ENCODE measurements at places on chromosomes 2 and 18.

DNA sequence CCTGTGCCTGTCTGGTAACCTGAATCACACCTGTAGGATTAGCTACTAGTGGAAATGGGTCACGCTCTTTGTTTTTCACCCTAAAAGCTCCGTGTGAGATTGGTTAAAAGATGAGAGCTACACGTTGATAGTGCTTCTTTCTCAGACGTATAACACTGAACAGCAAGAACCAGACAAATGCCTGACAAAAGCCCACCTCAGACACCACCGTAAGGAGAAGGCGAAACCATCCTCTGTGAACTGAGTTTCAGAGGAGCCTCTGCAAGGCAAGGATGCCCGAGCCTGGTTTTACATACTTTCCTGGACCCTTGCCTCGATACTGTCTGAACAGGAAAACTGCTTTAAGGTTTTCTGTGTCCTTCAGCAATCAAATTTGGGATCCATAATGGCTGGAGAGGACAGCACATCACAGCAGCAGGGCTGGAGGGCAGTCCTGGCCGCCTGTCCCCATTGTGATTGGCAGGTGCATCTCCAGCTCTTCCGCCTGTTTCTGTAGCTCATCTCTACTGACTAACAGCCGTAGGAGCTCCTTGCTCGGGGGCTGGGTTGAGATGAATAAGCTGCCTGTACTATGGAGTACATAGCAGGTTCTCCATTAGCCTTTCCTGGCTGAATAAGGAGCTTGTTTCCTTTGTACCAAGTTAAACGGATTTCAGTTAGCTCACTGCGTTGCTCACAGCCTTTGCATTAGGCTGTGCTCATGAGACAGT lies 155.5 kb downstream of the MYT1L start:
- no peak for DNase-seq

DNA sequence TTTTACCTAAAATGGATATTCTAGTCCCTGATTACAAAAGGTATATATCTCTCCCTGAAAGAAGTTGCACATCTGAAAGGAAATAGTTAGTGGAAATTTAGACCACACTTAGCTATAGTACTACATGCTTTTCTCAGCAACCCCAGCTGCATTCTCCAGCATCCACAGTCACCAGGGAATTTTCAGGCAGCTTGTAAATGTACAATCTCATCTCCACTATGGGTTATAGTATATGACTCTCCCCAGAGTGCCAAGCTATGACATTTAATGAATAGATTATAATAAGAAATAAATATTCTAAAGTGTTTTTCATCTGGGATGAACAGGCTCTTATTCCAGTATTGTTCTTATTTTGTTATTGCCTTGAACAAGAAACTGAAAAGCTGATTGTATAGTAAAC lies 197.6 kb upstream of the HNRNPA3 start:
- DNase-seq = no peak

DNA sequence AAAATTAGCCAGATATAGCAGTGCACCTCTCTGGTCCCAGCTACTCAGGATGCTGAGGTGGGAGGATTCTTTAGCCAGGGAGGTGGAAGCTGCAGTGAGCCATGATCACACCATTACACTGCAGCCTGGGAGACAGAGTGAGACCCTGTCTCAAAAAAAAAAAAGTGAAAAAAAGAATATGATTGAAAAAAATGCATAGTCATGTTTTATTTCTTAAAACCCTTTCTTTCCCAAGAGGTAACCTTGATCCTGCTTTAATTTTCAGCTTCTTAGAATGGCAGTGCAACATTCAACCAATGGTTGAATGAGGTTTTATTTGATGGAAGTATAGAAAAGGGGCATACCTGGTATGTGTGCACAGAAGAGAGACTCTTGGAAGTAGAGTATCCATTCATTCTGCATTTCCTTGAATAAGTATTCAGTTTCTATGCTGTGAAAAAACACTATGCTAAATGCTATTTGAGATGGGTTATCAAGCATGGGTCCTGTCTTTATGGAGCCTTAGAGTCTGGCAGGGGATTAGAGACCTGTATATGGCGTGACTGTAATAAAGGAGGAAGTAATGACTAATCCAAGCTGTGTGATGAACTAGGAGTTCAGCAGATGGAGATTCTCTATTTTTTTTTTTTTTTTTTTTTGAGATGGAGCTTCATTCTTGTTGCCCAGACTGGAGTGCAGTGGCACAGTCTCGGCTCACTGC lies 146.3 kb downstream of the WDSUB1 start:
- no peak for DNase-seq

GRCh38 chr18:49023938-49024803 lies 73.4 kb upstream of the SMAD7 start:
- DNase-seq = no peak

DNA sequence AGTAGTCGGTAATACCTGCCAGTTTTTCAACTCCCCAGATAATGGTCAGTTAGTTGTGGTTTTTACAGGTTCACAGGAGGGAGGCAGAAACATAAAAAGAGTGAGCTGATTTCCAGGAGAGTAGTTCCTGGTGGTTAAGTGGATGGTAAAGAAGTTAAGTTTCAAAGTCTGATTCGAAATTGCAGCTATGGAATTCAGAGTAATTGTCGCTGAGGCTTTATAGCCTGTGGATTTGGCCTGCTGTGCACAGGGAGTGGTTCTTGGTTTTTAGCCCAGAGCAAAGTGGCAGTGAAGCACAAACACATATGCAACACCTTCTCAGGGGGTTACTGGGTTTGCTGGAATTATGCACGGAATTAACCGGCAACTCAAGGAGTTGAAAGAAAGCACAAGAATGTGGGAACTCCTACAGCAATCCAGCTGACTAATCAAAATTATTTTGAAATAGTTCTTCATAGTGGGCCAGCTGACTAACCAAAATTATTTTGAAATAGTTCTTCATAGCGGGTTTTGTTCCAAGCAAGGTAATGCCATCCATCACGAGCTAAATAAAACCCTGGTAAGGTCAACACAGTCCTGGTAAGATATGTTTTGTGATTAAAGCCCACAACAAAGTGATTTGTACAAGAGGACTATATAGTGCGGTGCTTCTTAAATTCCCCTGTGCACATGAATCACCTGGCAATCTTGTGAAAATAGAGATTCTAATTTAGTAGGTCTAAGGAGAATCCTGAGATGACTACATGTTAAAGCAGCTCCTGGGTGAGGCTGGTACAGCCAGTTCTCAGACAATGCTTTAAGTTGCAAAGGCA lies 94.4 kb downstream of the SGPP2 start:
- DNase-seq = no peak

GRCh38 chr2:74588664-74589063 lies 34.1 kb downstream of the DOK1 start:
- no peak for DNase-seq

DNA sequence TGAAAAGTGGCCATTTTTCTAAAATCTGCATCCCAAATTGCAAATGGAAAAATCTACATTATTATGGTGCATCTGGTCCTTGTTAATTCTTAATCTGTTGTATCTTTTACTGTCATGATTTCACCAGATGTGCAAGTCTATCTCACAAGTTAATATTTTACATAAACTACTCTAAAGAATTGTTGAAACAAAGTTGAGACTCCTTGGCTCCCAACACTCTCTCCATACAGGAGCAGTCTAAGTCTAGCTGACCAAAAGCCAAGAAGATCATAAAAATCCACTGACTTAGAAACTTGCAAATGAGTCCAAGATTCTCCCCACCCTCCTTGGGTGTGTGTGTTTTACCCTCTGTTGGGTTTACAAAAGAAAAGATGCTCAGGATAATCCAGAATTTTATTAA lies 85.1 kb downstream of the NCKAP5 start:
- no peak for DNase-seq

DNA sequence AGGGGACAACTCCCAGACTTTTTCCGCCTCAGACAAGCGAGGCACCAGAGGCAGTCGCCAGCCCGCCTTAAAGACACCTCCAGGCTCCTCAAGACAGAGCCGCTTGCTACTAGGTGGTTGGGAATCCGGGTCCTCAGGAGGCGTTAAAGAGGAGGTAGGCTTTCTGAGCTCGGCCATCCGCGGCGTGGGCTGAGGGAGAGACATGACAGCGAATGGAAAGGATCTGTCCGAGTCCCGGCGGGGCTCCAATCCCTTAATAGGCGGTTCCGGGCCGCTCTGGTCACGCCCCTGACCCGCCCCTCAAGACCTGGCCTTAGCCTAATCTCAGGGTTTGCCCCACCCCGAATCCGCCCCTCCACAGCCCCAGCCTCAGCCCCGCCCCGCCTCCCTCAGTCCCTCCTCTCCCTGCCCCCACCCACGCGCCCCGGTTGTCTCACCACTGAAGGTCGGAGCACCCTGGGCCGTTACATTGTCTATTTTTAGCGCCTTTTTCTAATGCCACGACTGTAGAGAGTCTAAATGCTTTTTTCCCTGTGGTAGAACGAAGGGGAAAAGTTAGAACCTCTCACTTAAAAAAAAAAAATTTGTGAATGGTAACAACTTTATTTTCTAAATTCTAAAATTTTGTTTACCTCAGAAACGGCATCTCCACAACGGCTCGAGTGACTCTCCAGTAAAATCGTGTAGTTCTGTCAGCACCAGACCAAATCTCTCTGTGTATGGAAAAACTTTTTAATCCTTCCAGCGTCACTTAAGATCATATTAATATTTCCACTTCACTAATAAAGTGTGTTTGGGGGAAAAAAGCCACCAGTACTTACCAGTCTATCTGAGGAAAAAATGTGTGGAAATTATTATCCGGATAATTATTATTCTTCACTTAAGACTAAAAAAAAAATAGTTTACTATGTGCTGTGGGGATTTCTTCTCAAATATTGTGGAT lies at the start of gene RAD51AP2:
TSS of gene RAD51AP2 (minus strand) at position 229 of the 943 bp plus-strand sequence. CDS start at position 204, 25 bp downstream.
- peak; percentile 20 for DNase-seq

DNA sequence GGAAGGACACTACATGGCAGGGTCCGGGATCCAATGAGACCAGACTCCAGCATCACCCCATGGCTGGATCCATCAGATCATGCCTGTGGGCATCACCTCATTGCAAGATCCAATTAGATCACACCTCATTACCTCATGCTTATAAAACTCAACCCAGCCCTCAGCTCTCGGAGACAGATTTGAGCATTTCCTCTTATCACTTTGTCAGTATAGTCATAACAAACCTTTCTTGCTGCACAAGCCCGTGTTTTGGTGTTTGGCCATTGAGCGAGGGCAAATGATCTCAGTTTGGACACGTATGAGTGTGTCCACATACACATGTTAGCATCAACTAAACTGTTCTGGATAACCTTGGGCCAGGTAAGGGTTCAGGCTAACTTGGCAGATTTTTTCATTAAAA lies 58.8 kb downstream of the CCDC195 start:
- no peak for DNase-seq

- DNase-seq = no peak
These were observed 25.5 kb downstream of the B4GALT6 start for GRCh38 chr18:31658670-31659575.

- no peak for DNase-seq
These were observed 10.2 kb upstream of the TTC32 start for GRCh38 chr2:19911808-19912509.

DNA sequence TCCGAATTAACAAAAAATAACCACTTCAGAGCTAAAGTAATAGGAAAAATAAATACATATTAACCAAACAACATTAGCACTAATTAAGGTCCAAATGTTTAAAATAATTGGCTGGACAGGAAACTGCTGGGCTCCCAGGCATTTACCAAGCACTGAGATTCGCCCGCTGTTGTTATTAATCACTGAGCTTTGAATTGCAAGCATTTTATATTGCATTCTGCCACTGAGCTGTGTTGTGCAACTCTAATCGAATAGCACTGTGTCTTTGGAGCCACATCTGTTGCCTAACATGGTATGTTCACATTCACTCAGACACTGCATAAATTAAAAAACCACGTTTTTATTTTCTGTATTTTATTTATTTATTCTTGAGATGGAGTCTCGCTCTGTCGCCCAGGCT lies 88.9 kb downstream of the SOWAHC start:
- no peak for DNase-seq

DNA sequence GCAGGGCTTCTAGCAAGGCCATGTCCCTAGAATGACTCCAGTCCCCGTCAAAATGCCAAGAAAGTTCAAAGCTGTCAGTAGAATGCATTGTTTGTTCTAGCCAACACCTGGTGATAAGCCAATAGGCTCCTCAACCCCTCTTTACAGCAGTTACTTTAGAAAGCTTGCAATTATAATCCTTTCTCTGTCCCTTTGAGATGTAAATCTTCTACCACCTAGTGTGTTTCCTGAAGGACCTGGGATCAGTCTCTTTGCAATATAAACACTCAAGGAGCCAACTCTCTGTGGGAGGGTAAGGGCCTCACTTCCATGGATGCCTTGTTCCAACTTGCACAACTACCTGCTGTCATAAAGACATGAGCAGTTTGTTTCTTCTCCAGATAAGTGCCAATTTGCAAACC lies 301.8 kb downstream of the NBAS start:
- DNase-seq = no peak

DNA sequence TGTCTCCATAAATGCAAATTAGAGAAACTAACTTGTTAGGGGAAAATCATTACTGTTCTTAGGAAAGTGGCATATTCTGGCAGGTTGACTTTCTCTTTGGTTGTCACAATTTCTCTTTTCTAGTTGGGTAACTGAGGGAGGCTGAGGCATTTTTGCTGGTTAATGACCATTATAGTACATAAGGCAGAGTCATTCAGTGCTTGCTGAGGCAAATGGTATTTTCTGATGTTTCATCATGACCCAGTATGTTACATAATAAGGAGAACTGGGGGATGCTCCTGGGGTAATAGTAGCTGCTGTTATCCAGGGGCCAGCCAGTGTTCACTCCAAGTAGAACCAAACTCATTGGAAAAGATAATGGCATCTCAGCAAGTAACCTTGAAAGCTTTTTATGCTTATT lies 62.3 kb downstream of the ITGA6 start:
- DNase-seq = no peak

DNA sequence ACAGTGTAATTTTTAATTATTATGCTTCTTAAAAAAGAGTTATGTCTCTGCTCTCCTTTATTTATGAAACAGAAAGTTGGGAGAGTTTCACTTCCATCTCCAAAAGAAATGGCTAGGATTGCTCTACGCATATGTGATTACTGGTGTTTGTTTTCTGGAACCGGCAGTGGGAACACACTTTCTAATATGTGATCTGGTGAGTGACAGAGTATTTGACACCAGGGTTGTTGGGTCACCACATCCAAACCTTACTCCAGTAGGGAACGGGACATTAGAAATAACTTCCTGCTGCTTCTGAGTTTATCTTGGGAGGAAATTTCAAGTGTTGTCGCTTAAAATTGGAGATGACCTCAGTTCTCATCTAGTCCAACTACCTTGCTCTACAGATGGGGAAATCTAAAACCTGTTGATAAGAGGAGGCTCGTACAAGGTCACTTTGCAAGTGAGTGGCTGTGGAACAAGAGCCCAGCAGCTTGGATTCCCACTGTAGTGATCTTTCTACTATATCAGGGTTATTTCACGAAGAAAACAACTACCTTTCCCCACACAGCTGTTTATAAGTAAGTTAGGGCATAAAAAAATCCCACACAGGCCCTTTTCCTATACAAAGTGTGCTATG lies 108.5 kb downstream of the TTC32 start:
- no peak for DNase-seq

GRCh38 chr2:73868204-73868978 lies 24.4 kb upstream of the ACTG2 start:
- no peak for DNase-seq

- DNase-seq = no peak
These were observed 119.8 kb downstream of the DHRS9 start for GRCh38 chr2:169189132-169189531.
